Suppressor macrophage (primary cell): ENCODE measurements at places on chromosomes 11 and 22.

- DNase-seq: no peak
These were observed 95.6 kb downstream of the CTTN start for GRCh38 chr11:70493891-70494290.

GRCh38 chr22:46900549-46900948, 138.1 kb downstream of the TBC1D22A start:
- DNase-seq: no peak

- peak; percentile 28 for DNase-seq
These were observed 49.8 kb upstream of the PLET1 start for GRCh38 chr11:112310419-112310818.

DNA sequence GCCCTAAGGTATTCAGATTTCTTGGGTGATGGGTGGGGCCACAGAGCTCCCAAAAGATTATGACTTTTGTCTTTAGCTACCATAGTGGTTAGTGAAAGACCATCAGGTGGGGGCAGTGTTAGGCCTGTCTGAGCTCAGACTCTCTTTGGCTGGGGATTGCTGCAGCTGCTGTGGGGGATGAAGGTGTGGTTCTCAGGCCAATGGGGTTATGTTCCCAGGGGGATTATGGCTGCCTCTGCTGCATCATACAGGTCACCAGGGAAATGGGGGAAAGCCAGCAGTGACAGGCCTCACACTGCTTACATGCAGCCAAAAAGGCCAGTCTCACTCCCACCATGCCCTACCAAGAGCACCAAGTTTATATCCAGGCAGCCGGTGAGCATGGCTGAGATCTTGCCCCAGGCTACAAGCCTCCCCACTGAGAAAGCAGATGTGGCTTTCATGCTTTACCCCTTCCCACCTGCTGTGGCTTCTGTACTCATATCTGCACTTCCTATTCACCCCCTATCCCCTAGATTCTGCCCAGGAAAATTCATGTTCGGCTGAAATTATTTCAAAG, 24.8 kb downstream of the CNTF start:
- no peak for DNase-seq

GRCh38 chr22:49789289-49790141, 38.2 kb downstream of the BRD1 start:
- DNase-seq: peak; percentile 73

DNA sequence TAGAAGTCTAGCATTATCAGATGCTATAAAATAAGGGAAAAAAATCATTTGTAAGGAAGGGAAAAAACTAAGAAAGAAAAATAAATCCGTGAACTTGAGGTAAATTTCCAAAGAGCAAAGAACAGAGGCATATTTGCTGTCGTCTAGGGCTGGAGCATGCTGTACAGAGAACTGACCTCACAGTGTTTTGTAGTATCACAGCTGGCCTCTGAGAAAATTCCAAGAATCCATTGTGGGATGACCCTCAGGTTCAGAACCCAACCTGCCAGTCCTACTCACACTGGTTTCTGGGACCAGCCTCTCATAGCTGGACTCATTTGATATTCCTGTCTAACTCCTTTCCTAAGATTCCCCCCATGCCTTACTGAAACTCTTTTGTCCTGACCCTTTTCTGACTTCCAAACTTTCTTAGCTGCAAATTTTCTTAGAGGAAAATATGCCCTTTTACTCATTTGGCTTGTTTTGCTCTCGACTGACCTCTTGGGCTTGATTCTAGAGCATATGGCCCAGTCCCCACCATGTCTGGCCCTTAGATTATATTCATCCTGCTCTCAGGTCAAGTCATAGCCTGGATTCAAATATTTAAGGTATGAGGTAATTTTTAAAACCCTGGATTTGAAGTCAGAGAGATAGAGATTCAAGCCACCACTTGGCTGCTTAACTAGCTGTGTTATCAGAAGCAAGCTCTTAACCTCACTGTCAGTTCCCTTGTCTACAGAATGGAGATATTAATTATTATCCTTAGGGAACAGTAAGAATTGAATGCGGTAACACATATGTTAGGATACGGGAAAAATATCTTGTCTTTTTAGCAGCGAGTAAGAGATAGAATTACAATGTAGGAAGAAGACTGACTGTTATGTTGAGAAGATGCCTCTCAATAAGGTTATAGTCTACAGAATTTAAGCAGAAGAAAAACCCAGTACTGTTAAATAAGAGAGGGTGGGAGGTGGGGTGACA, 89.7 kb upstream of the KCNA4 start:
- no peak for DNase-seq

GRCh38 chr11:82041764-82042163, 691.9 kb downstream of the FAM181B start:
- DNase-seq: no peak

- DNase-seq: peak; percentile 63
These were observed 1.8 kb upstream of the TIGD3 start for GRCh38 chr11:65352783-65353182.

DNA sequence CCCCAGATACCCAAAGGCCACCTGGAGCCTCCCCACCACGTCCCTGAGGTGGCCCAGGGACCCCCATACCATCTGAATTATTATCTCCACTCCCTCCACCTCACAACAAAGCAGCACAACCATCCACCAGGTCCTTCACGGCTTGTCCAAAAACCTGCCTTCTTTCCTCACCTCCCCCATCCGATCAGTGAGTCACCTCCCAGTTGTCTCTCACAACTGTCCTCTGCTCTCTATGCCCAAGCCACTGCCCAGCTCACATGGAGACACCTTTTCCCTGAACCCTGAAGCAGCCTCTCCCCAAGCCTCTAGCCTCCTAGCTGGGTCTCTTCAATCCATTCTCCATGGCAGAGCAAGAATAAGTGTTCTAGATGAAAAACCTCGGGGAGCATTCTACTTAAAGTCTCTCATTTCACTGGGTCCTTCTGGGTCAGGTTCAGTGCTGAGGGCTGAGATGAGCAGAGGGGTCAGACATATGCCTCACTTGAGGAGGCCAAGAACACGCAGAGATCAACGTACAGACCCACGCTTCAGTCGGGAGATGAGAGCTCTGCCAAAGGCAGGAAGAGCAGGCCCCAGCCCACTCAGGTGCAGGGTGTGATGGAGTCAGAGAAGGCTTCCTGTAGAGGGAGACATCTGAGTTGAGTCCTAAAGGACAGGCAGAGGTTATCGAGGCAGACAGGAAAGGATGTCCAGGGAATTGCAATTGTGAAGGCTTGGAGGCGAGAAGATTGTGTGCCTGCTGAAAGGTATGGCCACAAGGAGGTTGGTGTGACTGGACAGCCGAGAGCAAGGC, 74.7 kb downstream of the PDE2A start:
- no peak for DNase-seq

DNA sequence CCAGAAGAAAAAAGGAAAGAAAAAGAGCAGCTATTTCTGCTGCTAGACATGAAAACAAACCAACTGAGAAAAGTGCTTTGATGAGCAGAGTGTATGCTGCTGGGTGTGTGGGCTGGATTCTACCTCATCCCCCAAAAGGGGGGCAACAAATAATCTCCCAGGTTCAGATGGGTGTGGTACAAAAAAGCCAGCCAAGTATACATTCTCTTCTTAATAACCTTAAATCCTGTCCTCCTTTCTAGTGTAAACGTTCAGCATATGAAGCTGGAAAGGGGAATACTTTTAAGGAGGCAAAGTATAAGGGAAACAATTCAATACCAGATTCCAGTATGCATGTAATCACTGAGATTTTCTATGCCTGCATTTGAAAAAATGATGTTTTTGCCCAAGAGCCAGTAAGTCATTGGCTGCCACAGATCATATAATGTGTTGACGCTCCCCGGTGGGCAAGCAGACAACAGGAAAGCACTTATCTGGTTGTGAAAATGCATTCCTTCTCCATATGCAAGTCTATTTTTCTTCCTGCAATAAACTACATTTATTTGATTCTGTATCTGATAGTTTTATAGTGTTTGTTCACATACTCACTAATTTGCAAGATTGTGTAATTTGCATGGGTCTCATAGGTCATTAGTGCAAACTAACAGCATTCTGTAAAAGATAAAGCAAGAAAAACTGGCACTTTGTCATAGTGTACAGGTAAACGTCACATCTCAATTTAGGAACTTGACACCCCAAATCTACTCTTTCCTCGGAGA, 201.1 kb downstream of the CADM1 start:
- no peak for DNase-seq

GRCh38 chr11:36478700-36479329, 31.3 kb downstream of the TRAF6 start:
- peak; percentile 75 for DNase-seq

- DNase-seq: no peak
These were observed 9.7 kb downstream of the MCAM start for GRCh38 chr11:119307219-119307618.

DNA sequence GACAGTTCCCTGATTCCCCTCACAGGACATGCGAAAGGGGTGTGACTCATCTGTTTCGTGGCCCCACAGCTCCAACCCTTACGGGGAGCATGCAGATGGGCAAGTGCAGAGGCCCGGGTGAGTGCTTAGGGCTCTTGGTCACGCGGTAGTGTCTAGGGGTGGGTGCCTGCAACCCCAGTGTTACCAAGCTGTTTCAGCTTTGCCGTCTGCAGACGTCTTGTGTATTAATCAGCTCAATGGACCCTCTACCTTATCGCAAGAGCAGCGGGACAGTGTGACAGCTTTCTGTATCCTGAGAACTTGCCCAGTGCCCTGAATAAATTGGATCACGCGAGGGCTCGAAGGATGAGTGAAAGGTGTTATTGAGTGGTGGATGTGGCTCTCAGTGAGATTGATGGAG, 816.4 kb upstream of the ANO3 start:
- DNase-seq: no peak

- DNase-seq: no peak
These were observed 6.9 kb upstream of the COPB1 start for GRCh38 chr11:14506532-14506931.

DNA sequence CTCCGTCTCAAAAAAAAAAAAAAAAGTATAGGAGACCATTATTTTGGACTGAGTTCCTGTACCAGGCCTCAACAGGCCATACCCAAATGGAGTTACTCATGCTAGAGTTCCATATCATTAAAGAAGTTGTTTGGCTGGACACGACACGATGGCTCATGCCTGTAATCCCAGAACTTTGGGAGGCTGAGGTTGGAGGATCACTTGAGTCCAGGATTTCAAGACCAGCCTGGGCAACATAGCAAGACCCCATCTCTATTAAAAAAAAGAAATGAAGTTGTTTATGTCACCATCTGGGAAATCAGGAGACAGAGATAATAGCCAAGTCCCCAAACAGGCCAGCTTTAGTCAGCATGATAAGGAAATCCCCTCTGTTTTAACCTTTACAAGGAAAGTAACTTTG, 6.7 kb upstream of the FNBP4 start:
- no peak for DNase-seq

DNA sequence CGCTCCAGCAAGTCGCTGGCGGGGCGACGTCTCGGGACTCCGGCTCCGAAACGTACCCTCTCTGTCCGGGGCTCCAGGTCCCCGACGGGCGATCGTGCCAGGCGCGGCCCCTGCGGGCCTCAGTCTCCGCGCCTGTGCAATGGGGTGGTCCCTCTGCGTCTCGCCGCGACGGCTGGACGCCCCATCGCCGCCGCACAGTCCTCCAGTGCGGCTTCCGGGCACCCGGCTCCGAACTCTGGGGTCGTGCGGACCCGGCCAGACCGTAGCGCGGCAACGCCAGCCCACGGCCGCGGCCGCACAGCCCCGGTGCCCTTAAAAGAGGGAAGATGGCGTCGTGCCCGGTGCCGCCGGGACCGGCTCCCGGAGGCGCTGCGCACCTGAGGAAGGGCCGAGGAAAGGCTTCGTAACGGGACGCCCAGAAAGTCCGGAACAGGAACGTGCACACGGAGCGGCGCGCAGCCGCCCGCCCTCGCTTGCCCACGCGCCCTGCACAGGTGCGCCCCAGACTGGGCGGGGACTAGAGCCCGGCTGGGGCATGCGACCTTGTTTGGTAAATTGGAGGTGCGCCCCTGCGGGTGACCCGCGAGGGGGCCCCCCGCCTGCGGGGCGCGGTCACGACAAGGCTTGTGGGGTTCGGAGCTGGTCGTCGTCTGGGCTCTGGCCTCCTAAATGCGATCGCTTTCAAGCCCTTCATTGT, 525 bp downstream of the BIK start:
- DNase-seq: no peak

DNA sequence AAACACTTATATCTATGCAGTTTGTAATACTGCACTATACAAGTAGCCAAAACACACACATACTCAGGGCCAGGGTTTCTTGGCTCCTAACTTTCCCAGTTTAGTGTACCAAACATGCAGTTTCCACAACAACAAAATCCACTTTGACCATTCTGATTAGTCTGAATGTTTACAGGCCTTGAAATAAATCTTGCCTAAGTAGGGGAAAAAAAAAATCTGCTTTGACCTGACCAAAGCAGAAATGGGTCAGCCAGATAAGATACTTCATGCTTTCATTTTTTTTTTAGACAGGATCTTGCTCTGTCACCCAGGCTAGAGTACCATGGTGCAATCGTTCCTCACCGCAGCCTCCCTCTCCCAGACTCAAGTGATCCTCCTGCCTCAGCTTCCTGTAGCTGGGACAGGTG, 10.1 kb downstream of the PRR14L start:
- no peak for DNase-seq

GRCh38 chr11:126124231-126124661, 61.6 kb upstream of the CDON start:
- DNase-seq: no peak

- DNase-seq: no peak
These were observed 50.5 kb upstream of the ZBED5 start for GRCh38 chr11:10908215-10908951.
